ENCODE measurements at places on chromosomes 7 and 10.

DNA sequence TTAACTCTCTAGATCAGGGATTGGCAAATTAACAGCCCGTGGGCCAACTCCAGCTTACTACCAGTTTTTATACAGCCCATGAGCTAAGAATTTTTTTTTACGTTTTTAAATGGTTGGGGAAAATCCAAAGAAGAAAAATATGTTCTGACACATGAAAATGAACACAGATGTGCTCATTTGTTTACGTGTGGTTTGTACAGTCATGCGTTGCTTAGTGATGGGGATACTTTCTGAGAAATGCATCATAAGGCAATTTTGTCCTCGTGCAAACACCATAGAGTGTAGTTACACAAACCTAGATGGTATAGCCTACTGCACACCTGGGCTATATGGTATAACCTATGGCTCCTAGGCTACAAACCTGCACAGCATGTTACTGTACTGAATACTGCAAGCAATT, 8.3 kb upstream of the SMKR1 start:
- peak; percentile 75 for DNase-seq

- DNase-seq: no peak
These were observed 13.7 kb downstream of the KIN start for GRCh38 chr10:7773845-7774801.

DNA sequence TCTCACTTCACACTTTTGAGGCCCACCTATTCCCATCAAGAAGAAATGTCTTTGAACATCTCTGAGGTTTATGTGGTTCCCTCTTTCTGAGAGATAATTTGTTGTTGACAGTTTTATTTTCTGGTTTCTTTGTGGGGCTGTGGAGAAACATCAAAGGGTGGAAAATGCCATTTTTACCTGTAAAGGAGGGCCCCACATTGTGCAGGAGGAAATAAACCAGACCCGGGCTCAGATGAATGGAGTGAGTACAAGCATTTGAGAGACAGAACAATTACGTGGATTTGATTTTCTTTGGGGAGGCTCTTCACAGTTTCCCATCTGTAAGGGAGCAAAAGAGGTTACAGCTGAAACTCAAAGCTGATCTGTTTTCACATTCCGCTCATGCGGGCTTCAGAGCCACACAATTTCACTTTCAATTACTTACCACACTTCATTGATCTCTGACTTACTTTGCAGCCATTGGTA, 29.8 kb downstream of the ITPRIP start:
- no peak for DNase-seq

DNA sequence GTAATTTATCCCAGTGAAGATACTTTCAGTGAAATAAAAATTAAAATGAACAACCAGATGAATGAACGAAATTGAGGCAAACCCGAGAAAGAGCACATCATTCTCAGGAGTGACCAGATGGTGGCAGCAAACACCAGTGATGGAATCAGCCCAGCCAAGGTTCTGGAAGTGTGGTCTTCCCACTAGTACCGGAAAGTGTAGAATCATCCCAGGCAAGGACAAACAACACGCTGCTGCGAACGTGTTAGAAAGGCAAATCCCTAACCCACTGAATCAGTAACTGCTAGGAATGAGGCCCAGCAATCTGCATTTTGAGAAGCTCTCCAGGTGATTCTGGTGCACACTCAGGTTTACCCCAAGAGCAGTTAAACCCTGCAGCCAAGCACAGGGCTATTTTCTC, 15.5 kb upstream of the SLC18A3 start:
- peak; percentile 54 for DNase-seq

- no peak for DNase-seq
These were observed 144.6 kb upstream of the COL1A2 start for GRCh38 chr7:94250124-94250523.

DNA sequence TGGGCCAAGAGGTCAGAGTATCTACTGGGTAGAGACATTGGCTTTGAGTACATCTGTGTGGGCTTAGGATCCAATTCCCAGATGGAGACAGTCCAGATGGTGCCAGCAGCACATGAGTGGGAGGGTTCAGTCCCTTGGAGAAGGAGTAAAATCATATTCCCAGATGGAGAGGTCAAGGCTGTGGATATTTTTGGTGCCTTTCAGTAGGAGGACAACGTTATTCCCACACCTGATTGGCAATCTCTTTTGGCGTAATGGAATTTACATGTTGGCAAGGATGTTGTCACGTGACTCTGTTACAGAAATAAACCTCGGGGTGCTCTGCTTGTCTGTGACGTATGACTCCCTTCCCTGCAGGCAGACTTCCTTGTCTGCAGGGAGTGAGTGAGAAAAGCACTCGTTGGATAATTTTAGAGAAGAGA, 27.6 kb downstream of the NPS start:
- peak; percentile 3 for DNase-seq

GRCh38 chr10:125086691-125087090, 73.7 kb downstream of the CTBP2 start:
- no peak for DNase-seq

DNA sequence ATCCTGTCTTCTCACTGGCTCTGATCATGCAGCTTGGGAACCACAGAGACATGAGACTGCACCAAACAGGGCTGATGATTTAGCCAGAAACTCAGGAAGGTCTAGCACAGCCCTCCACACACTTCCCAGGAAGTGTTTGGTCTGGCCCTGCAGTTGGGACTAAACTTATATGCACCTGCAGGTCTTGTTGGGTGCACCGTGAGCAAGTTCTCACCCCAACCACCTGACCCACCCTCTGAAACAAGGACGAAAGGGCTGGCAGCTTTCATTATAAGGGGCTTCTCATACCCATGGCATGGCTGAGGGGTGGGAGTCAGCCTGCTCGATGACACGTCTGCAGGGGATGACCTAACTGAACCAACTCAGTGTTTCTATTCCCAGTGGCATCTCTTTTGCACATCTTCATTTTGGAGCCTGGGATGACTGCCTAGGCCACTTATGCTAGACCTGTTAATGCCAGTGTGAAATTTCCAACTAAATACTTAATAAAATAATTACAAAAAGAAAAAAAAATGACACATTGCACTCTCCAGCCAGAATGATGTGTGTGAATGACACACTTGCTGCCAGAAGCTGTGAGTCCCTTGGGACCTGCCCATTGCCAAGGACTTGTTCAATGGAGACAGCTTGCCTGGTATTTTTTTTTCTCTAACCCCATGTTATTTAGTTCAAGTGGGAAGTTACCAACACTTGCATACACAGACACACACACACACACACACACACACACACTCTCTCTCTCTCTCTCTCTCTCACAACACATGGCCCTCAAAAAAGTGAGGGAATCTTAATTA, 102.6 kb downstream of the NEURL1 start:
- no peak for DNase-seq

- DNase-seq: no peak
These were observed 362.2 kb upstream of the KLF6 start for GRCh38 chr10:4147245-4147644.

DNA sequence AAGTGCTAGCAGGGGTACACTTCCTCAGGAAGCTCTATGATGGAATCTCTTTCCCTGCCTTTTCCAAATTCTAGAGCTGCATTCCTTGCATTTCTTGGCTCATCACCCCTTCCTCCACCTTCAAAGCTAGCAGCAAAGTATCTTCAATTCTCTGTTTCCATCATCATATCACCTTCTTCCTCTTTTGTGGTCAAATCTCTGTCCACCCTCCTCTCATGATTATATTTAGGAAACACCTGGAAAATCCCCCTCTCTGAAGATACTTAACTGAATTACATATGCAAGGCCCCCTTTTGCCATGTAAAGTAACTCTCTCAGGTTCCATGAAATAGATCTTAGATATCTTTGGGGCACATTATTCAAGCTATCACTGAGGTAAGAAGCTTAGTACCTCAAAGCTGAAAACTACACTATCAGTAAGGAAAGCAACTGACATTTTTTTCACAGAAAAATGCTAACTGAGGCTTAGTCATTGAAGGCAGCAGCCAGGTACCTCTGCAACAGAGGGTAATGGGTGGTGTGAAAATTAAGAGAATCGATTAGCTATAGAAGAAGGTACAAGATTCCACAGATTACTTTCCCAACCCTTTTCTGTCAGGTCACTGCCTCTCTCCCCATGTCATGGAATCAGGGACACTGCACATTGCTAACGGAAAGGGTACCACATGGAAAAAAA, 197.3 kb downstream of the MACC1 start:
- no peak for DNase-seq

GRCh38 chr10:47323636-47324296, 1.5 kb downstream of the GDF2 start:
- no peak for DNase-seq

DNA sequence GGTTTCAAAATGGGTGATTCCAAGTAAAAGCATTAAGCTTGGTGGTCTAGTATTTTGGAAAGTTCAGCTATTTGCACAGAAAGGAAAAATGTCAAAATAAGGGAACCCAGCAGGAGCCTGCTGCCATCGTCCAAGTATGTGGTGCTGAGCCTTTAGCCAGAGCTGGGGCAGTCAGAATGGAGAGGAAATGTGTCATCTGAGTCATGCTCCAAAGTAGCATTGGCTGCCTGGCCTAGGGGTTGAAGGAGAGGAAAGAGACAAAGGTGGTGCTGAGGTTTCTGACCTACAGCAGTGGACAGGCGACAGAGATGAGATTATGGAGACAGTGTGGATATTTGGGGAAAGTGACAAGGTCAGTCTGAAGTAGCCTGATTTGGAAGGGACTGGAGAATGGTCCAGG, 103.9 kb downstream of the PLCE1 start:
- no peak for DNase-seq

- no peak for DNase-seq
These were observed 213.9 kb upstream of the SH2B2 start for GRCh38 chr7:102072636-102073209.

DNA sequence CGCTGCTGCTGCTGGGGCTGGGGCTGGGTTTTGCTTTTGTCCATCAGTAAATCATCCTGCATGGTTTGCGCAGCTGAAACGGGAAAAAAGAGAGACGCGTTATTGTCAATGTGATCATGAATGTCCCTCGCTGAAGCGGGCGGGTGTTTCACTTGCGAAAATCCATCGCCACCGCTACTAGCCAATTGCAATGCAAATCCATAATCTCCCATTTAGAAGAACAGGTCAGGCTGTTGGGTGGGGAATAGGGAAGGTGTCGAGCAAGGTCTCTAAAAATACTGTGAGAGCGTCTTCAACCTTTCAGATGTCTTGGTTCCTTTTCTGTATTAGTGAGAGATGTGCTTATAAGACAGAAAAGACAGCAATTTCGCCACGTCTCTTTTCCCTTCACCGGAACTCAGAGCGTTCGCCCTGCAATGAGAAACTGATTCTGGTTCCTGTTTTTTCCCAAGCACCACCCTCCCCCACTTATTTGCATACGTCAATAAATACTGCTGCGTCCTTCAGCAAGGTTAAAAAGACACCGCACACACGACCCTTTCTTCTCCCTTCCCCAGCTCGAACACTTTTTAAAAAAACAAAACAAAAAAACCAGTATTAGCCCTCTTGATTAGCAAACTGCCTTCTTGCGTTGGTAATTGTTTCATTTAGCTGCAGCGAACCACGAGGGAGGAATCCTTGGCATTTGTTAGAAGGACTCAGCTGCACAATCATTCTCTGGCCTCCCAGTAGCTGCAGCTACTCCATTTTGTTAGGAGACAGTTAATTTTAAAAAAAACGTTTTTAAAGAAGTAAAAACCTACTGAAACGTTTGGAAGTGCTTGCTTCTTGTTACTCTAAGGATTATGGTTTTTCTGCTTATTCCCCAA, 50.4 kb downstream of the CPEB3 start:
- peak; percentile 46 for DNase-seq

DNA sequence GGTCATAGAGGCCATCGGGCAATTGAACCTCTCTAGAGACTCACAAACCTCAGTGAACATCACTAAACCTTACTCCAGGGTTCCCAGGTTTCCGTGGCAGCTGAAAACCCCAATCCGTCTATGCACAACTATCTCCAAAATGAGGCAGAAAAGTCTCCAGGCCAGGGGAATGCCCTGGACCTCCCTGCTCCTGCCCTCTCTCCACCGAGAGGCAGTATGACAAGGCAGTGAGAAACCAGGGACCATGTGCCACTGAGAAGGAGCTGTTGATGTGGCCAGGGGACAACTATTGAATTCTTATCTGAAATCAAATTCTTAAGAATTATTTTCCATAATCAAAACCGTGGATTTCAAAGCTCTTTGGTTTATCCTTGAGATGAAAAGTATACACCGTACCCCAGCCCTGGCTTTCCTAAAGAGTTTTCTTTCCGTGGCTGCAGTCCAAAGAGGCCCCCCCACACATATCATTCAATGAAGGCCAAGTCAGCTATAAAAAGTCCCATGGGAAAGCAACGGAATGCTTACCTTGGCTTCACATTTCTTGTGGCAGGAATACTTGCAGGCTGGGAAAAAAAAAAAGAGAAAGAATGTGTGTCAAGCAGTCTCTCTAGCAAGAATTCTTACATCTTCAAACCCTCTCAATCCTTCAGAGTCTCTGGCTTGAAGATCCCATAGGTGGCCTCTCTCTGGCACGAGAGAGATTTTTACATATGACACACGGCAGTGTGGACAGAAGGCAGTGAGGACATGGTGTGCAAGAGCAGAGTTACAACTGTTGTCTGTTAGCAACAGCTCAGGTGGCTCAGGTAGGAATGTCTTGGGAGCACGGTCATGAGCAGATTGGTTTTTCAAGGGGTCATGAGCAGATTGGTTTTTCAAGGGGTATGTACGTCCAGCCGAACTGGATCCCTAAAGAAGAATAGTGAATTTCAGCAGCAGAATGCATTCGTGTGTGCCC, 75.2 kb downstream of the TNS3 start:
- peak; percentile 97 for DNase-seq

DNA sequence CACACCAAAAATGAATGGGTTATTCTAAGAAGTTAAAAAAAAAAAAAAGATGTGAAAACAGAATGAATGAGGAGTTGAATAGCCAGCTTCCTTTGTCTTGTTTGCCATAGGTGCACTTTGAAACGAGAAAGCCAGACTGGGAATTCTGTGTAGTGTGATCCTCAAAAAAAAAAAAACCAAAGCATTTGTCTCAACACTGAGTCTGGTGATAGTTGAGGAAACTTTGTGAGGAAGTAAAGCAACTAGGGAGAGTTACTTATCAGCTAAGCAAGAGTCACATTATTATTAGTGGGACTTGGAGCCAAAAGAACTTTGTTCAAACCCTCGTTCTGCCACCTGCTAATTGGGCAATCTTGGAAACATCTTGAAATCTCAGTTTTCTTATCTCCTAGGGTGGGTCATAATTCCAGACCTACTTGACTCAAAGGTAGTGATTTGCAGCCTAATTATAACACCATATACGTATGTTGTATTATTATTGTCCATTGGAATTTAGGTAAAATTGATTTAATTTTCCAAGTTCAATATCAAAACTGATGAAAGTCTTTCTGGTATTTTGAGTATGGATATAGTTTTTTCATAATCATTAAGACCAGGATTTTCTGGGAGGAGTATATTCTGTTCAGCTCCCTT, 99.8 kb upstream of the GJD4 start:
- no peak for DNase-seq

Data from fibroblast of upper back skin (primary cell).